Activated naive CD4-positive, alpha-beta T cell treated with anti-CD3 and anti-CD28 coated beads for 36 hours (primary cell): ENCODE measurements at places on chromosomes 5 and 9.

- DNase-seq: no peak
These were observed 849.2 kb downstream of the TAF11L14 start for GRCh38 chr5:18483451-18483850.

GRCh38 chr9:94101162-94101853 is 17.0 kb downstream of the PTPDC1 start:
- no peak for DNase-seq

- no peak for DNase-seq
These were observed 53.9 kb downstream of the DPYSL3 start for GRCh38 chr5:147455822-147456450.

- DNase-seq: no peak
These were observed 125.1 kb downstream of the GDNF start for GRCh38 chr5:37714756-37715155.

- DNase-seq: no peak
These were observed 9.3 kb upstream of the TGFBR1 start for GRCh38 chr9:99095565-99095964.

DNA sequence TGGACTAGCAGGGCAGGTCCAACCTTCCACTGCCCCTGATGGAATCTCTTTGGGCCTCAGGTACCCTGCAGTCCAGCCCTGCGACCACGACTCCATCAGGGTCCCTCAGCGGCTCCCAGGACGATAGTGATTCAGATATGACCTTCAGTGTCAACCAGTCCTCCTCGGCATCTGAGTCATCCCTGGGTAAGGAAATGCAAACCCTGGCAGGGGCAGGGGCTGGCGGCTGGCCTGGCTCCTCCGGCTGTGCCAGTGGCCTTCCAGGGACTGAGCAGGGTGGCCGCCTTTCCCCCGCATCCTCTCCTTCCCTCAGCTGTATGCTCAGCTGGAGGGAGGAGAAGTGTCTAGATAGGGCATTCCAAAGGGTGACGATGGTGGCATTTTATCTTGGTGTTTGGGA is 45.0 kb downstream of the NEURL1B start:
- DNase-seq: no peak

DNA sequence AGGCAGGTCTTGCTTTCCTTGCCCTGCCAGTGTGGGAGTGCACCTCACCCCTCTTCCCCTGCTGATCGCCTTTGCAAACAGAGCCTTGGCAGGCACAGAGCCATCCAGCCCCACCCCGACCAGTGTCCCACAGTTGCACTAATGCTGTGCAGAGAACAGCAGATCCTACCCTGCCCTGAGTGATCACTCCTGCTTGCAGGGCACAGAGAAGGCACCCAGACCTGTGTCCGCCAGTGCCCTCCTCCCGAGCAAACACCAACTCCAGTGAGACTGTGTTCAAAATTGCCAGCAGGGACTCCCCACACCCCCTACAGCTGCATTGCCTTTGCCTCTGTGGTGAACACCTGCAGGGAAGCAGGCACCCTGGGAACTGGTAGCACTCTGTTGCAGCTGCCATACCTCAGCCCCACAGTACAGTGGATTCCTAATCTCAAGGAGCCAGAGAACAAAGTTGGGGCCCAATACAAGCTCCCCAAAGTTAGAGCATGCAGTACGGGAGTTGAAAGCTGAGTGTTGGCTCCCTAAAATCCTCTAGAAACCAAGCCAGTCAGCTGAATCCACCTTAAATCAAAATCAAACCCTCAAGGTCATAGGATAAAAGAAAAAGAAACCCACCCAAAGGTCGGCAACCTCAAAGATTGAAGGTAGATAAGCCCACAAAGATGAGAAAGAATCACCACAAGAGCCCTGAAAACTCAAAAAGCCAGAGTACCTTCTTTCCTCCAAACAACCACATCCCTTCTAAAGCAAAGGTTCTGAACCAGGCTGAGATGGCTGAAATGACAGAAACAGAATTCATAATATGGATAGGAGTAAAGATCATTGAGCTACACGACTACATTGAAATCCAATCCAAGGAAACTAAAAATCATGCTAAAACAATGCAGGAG is 92.9 kb upstream of the PIK3R1 start:
- peak; percentile 14 for DNase-seq

- DNase-seq: no peak
These were observed 2.4 kb downstream of the SLC36A1 start for GRCh38 chr5:151449839-151450238.

DNA sequence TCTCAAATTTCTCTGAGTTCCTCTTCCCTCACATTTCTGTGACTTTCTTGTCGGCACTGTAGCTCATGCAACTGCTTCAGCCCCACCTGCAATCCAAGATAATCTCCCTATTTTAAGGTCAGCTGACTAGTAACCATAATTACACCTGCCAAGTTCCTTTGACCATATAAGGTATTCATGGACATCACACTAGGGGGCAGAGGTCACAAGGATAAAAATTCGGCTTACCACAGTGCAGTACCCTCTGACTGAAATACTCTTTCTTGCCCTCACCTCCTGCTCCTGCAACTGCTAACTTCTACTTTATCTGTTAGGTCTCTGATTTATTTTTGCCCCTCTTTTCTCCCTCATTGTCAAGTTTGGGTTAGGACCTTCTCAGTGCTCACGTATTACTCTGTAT is 144.2 kb downstream of the GDNF start:
- DNase-seq: no peak

DNA sequence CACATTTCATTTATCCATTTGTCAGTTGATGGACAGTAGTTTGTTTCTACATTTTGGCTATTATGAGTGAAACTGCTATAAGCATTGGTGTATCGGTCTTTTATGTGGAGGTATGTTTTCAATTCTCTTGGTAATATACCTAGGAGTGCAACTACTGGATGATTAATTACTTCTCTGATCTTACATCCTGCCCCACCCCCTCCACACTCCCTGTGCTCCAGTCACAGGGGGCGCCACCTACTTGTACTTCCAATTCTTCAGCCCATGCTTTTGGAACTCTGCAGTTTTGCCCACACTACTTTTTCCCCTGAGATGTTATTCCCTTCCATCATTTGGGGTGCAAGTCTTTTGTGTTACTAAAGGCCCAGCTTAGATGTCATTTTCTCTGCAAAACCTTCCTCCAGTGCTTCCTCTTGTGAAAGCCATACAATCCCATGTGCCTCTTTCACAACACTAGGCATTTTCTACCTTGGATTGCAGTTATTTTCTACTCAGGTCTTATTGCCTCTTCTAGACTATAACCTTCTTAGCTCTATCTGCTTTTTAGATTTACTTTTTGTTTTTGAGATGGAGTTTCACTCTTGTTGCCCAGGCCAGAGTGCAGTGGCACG is 42.1 kb downstream of the SEC61B start:
- peak; percentile 75 for DNase-seq

DNA sequence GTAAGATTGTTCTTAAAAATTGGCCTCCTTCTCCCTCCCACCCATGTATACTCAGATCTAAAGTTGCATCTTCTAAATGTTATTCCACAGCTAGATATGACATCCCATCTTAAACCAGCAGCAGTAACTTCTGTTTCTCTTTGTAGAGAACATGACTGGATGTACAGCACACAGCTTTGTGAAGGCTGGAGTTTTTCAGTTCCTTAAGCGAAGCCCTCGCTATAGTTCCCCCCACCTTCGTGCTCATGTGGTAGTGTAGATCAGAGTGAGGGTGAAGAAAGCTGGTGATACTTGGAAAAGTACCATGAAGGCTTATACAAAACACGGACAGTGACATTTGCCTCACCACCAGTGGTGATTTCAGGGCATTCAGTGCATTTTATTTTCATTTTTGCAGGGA is 137.5 kb downstream of the MAT2B start:
- DNase-seq: no peak

- no peak for DNase-seq
These were observed 13.0 kb downstream of the NREP start for GRCh38 chr5:111743988-111744387.

DNA sequence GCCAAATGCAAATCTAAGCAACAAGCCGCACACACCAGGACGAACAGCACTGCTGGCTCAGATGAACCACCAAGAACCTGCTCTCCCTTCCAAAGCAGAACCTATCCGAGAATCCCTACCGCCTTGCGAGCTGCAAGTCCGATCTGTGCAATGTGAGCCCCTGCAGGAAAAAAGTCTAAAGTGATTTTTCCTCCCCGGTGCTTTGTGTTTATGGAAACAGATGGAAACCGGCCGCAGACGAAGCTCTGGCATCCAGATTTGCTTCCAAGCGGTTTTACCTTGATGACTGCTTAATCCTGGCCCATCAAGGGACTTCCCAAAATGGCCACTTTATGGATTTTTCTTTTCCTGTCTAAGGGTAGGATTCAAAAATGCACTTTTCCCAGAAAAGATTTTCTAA is 112.5 kb downstream of the VAV2 start:
- DNase-seq: no peak

- no peak for DNase-seq
These were observed 181.3 kb upstream of the ELL2 start for GRCh38 chr5:96142786-96143434.

GRCh38 chr9:114248299-114248707 is 74.6 kb upstream of the ORM1 start:
- DNase-seq: no peak

DNA sequence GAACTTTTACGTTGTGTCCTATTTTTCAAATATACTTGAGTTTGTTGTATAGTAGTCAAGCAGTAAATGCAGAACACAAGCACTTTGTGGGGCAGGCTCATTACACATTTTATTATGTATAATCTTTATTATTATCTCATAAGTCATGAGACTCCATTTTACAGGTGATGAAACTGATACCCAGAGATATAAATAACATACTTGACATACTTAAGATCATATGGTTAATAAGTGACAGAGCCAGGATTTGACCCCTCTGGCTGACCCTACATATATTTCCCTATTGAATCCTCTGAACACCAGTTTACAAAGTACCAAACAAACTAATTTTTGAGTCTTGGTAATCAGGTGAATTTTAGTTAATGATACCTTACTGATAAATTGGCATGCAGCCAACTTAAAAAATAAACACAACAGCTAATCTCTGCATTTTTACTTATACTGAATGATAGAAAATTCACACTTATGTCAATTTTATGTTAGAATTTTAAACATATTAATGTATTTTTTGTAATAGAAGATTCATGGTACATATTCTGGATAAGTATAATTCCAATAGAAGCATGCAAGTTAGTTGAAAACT is 305.0 kb upstream of the MEF2C start:
- DNase-seq: no peak

- no peak for DNase-seq
These were observed 3.6 kb downstream of the RNF130 start for GRCh38 chr5:180067986-180068385.

GRCh38 chr9:4891674-4892073 is 93.4 kb upstream of the JAK2 start:
- DNase-seq: no peak

DNA sequence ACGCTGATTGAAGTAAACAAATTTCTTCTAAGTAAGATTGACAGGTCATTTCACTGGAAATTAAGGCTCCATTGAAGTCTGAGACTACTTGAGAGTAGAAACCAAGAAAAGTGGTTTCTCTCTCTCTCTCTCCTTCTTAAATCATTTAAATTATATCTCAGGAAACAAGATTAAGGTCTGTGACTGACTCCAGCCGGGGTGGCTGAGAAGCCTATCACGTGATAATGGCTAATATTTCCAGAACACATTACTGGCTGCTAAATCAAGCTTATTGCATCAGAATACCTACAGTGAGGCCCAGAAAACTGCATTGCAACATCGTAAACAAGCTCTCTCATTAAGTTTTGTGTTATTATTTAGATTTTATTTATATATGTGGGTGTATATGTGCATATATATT is 88.4 kb downstream of the PTCD2 start:
- no peak for DNase-seq

DNA sequence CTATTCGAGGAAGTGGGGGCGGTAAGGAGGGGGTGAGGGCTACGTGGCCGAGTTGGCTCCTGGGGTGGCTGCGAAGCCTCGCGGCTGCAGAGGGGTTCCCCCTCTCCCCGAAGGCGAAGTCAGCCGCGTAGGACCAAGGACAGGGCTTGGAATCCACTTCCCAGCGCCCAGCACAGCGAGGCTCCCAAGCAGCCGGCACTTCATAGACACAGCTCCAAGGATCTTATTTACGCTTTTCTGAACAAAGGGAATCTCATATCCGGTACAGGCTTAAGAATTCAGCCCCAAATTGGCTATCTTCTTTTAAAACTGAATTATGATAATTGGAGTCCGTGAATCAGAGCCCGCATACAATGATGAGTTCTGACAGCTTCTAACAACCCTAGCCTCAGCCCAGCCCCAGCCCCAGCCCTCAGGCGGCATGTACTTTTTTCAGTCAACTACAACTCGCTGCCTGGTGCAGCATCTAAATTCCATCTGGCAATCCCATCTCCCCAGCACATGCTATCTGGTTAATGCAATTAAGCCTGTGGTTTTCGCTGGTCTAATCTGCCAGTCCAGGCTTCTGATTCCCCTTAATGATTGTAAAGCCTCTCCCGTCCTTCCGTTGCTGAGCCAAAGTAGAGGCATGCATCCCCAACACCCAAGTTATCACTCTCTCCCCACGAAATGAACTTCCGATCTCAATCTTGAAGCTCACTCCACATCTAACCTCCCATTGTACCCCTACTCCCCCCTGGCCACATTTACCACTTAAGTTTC is 1.0 kb downstream of the ELAVL2 start:
- no peak for DNase-seq

GRCh38 chr9:99146574-99146973 is 41.7 kb downstream of the TGFBR1 start:
- no peak for DNase-seq

GRCh38 chr5:90055831-90056328 is 353.7 kb downstream of the CETN3 start:
- DNase-seq: no peak

DNA sequence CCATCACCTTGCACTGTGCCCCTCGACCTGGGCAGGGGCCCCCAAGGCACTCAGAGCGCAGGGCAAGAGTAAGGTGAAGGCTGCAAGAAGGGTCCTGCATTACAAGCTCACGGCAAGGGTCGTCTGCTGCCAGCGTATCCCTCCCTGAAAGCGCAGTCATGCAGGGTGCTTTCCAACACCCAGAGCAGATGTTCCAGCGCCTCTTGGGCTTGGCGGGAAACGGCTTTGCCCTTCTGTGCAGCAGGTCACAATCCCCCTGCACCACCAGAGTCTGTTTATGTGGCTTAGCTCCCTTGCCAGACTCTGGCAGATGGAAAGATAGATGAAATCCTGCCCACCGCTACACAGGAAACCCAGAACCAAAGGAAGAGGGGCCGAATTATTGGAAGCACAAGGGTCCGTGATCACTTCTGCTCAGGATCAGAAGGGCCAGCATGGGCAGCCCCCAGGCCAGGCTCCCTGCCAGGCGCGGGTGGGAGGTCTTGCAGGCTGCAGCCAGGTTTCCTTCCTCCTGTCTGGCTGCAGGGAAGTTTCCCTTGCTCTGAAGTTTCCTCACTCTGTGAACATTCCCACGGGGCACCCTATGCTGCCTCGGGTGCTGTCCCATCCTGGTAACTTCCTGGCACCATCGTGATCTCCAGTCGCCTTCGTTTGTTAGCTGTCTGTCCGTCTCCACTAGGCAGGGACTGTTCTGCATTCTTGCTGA is 132.2 kb downstream of the ZNF354C start:
- no peak for DNase-seq
